ENCODE measurements at places on chromosomes 11 and 22. TPM values are rescaled to one million over a fixed set of nuclear protein-coding genes. Genes with fewer than 3 reads are reported as not detected.

MUC6 gene
- 0.09 TPM for total RNA-seq

KRTAP5-11 gene
- not detected for total RNA-seq

OR51G2 gene
- total RNA-seq = not detected

DNA sequence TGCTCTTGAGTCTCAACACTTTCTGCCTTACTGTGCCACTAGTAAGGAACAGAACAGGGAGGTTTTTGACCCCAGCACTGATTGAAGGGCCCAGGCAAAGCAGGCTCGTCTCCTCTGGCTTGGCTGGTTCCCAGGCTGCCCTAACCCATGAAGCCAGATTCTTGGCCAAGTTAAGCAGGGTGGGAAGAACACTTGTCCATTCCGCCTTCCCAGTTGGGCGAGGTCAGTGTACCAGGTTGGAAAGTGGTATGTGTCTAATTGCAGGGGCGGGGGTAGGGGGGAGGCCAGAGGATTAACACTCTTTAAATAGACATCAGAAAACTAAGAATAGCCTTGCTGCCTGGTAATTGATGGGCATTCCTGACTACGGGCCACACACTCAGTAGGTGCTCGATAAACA lies 14.4 kb downstream of the TIMP3 start:
- no peak overlapping the region for H3K27ac ChIP-seq
- peaks cover 86% of the 10 kb centered on the region for H3K4me1 ChIP-seq
- peaks cover 28% of the 10 kb centered on the region for H3K36me3 ChIP-seq
- H3K4me3 ChIP-seq = no peak overlapping the region
- H3K27me3 ChIP-seq = no peaks in the 10 kb centered on the region
- no peak for DNase-seq

DNA sequence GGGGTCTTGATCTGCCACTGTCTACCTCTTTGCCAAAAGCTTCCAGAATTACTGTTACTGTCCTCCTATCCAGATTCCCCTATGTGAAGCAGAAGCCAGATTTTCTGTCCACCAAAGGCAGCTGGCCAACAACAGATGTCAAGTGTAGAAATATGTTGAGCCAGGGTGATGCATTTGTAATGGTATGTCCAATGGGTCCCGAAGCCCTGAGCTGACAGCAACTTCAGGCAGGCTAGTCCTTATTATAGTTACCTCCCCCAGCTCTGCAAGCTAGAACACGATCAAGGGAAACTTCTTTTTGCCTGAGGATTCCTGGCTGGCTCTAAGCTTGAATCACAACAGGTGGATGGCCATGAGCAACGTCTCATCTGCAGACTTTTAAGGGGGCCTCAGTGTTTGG lies 10.2 kb downstream of the PAMR1 start:
- H3K36me3 ChIP-seq = no peaks in the 10 kb centered on the region
- H3K4me1 ChIP-seq = no peaks in the 10 kb centered on the region
- DNase-seq = no peak
- no peak overlapping the region for H3K4me3 ChIP-seq
- H3K27ac ChIP-seq = no peak overlapping the region
- no peaks in the 10 kb centered on the region for H3K27me3 ChIP-seq

GRCh38 chr11:86287468-86287796 lies 14.6 kb upstream of the HIKESHI start:
- DNase-seq = no peak
- H3K27ac ChIP-seq = no peak overlapping the region
- H3K36me3 ChIP-seq = peaks cover 13% of the 10 kb centered on the region

GRCh38 chr22:21889251-21889990 lies 22.0 kb upstream of the MAPK1 start:
- H3K36me3 ChIP-seq = no peaks in the 10 kb centered on the region
- no peaks in the 10 kb centered on the region for H3K27me3 ChIP-seq
- no peak overlapping the region for H3K27ac ChIP-seq
- no peak for DNase-seq
- no peak overlapping the region for H3K4me3 ChIP-seq
- H3K4me1 ChIP-seq = no peaks in the 10 kb centered on the region

GRCh38 chr11:62603072-62603408 lies 1.4 kb upstream of the MTA2 start:
- H3K4me3 ChIP-seq = peak overlapping the region; percentile 99
- peaks cover 36% of the 10 kb centered on the region for H3K4me1 ChIP-seq
- peaks cover 56% of the 10 kb centered on the region for H3K36me3 ChIP-seq
- DNase-seq = no peak
- H3K27ac ChIP-seq = peak overlapping the region; percentile 99

GRCh38 chr11:88337987-88338668 lies 592 bp upstream of the CTSC start:
- H3K36me3 ChIP-seq = peaks cover 14% of the 10 kb centered on the region
- DNase-seq = peak; percentile 70
- H3K4me3 ChIP-seq = peak overlapping the region; percentile 81
- H3K4me1 ChIP-seq = peaks cover 31% of the 10 kb centered on the region
- H3K27ac ChIP-seq = peak overlapping the region; percentile 88

All from lower lobe of right lung (tissue), 2 donors.